GDM1 (cell line): ENCODE measurements at places on chromosomes 1 and 21.

- peak; percentile 38 for DNase-seq
Observed at GRCh38 chr1:28510273-28510969, 4.6 kb downstream of the RCC1 start.

- DNase-seq = no peak
Observed at GRCh38 chr1:71492298-71493041, 411.6 kb upstream of the ZRANB2 start.

GRCh38 chr21:41349619-41350390, 12.0 kb upstream of the MX2 start:
- DNase-seq = no peak

DNA sequence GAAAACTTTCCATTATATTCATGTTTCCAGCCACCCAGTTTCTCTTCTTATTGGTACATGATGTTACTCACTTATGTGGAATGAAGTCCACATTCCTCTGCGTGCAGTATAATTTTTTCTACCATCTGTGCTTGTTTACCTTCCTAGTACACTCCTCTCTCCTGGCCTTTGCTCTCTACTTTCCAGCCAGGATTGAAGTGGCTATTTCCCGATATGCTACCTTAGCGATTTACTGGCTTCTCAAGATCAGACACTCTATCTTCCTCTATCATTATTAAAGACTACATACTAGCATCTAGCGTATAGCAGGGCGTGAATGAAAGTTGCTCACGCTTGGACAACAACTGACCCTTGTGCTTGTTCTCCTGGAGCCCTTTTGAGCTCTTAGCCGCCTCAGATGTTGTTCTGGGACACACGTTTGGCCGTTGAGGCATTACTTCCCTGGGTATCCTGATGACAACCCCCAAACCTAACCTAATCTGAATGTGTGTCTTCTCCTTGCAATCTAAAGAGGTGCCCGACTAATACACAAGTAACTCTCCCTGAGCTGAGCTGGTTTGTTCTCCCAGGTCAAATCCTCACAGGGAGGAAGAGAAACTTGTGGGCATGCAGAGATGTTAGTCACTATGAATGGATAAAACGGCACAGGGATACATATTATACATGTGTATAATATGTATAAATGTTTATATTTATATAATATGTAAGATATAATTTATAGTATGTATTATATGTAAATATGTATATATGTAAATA, 13.4 kb upstream of the MTARC2 start:
- no peak for DNase-seq

GRCh38 chr1:112937495-112937894, 18.5 kb downstream of the SLC16A1 start:
- DNase-seq = no peak

- no peak for DNase-seq
Observed at GRCh38 chr1:12525311-12526181, 92.5 kb downstream of the DHRS3 start.

DNA sequence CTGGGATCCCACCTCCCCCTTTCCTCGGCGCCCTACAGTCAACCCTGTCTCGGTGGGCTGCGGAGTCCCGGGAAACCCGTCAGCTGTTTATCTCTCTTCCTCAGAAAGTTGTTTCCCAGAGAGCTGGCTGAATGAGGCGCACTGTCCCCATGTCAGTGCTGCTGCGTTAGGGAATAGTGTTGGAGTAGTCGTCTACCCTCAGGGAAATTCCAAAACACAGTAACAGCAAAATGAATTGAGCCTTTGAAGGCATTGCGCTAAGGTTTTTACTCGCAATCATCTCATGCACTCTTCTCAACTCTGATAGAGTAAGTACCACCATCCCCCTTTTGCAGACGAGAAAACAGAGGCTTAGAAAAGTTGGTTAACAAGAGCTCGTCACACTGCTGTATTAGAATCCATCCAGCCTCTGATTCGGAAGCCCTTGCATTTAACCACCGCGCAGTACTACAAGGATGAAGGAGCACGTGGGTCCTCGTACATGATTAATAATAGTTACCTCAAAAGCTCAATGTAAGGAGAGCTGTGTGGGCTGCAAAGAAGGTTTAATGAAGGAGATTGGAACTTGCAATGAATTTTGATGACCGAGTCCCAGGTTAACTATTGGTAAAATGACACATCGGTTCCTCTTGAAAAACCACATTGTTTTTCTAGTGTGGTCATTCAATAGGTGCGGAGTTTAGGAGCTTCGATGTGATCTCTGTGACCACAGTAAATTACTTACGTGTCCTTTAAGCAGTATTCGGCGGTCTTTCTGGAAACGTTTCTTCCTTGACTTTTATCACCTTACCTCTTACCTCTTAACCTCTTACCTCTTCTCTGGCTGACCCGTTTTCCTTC, 788 bp upstream of the EDEM3 start:
- no peak for DNase-seq

GRCh38 chr1:172405912-172406311, 14.6 kb upstream of the C1orf105 start:
- no peak for DNase-seq

DNA sequence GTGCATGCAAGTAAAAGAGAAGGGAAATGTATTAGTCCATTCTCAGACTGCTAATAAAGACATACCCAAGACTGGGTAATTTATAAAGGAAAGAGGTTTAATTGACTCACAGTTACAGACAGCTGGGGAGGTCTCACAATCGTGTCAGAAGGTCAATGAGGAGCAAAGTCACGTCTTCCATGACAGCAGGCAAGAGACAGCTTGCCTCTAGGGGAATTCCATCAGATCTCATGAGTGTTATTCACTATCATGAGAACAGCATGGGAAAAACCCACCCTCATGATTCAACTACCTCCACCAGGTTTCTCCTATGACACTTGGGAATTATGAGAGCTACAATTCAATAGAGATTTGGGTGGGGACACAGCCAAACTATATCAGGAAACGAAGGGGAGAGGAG, 8.1 kb downstream of the KRTAP21-3 start:
- no peak for DNase-seq

DNA sequence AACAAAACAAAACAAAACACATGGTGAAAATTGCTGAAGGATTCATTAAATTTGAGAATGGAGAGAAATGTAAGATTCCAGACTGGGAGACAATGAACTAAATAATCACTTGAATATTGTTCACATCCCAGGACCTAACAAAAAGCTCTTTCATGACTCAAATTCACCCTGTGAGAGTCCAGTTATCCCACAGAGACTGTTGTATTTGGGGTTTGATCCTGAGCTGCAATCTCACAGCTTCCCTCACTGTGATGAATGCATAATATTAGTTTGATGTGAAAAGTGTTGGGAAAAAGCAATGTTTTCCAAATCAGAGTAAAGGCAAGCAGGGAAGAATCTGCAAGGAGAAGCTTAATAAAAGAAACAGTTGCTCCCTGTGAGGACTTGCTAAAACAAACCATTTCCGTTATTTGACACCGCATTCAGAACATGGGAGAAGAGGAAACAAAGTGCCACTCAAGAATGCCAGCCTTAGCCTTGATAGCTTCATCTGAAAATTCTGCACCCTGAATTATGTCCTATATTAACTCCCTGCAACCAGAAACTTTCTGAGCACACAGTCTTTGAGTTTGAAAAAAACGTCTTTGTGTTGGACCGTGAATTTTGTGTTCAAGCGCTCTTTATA, 208.8 kb downstream of the DAB1 start:
- no peak for DNase-seq

- no peak for DNase-seq
Observed at GRCh38 chr1:151976015-151976343, 17.7 kb downstream of the S100A10 start.

DNA sequence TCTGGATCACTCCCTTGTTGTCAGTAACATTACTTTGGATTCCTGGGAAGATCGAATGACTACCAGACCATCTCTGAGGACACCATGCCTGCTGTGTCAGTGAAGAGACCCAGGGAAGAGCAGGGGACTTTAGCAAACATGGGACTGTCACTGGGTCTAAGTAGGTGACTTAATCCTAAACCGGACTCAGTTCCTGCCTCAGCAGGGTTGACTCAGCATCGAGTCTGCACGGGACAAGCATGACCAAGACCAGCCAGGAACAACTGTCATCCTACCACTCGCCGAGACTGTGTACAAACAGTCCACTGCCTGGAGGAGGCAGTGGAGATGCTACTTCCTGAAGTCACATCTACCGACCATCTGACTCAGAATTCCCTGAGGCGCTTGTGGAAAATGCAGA, 53.2 kb upstream of the RAB4A start:
- DNase-seq = no peak

GRCh38 chr1:198918920-198919319, 280.1 kb downstream of the PTPRC start:
- DNase-seq = no peak

DNA sequence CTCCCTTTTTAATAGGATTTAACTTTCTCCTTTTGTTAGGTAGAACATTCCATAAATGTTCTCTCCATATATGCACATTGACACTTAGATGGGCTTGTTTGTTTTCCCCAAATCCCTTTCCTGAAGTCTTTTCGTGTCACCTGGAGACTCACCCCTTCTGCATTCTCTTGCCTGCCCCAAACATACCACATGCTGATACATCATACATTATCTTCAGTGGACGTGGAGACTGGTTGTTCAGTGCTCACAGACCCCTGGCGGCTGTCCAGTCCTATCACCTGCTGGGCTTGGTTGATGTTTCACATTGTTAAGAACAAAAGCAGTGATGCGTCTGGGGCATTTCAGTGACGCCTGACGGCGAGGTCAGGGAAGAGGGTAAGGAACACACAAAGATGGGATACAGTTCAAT, 22.2 kb downstream of the FMOD start:
- no peak for DNase-seq

GRCh38 chr1:225911191-225912130, 12.6 kb downstream of the PYCR2 start:
- no peak for DNase-seq

DNA sequence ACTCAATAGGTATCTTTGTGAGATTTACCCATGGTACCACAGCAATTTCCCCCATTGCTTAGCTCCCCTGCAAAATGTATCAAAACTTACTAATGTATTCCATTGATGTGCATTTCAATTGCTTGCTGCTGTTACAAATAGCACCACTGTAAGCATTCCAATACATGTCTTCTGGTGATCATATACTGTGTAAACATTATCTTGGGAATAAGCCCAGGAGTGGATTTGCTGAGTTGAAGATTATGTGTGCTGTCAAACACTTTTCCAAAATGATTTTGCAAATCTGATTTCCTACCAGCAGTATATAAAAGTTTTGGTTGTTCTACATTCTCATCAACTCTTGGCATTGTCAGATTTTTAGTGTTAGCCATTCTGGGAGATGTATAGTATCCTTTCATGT, 141.0 kb upstream of the KCTD3 start:
- DNase-seq = no peak

GRCh38 chr1:30751830-30752650, 5.5 kb downstream of the LAPTM5 start:
- no peak for DNase-seq

GRCh38 chr1:214793708-214794107, 190.7 kb downstream of the CENPF start:
- no peak for DNase-seq

DNA sequence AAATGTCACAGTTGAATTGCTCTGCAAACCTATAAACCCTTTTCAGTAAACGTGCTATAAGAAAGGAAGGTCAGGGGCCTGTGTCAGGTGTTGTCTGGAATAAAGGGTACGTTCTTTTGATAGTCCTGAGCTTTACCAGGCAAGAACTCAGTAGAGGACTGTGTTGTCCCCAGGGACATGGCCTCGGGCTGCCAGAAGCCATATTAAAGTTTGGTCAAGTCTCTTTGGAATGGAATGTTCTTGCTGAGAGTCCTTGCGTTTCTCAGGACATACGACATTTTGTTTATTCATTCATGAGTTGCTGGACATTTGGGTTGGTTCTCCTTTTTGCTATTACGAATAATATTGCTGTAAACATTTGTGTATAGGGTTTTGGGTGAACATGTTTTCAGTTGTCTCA, 16.8 kb downstream of the VPS13D start:
- DNase-seq = no peak

DNA sequence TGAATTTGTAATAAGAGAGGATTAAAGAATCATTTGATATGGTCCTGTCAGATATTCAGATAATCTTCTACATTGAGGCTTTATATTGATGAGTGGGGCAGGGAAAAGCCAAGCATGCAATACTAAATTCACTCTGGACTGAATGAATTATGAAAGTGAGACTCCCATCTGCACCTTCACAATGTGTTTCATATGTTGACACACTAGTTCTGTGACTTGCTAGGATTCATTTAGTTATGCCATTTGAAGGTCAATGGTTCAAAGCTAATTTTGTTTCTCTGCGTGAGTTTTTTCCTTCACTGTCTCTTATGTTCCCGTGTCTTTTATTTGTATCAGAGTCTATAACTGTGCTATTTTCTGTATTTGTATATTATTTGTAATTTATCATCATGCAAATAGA, 1332.5 kb downstream of the KCNT2 start:
- no peak for DNase-seq

DNA sequence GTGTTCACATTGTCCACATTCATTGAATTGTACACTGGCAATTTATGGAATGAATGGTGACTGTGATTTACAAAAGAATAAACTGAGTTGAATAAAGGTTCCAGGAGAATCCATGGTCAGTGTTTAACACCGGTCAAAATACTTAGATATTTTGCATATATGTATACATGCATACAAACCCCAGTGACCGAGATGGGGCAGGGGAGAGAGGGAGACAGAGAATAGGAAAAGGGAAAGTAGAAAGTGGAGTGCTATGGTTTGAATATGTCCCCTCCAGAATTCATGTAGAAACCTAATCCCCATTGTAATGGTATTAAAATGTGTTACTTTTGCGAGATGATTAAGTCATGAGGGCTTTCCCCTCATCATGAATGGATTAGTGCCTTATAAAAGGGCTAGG, 154.4 kb downstream of the TTLL7 start:
- DNase-seq = no peak

DNA sequence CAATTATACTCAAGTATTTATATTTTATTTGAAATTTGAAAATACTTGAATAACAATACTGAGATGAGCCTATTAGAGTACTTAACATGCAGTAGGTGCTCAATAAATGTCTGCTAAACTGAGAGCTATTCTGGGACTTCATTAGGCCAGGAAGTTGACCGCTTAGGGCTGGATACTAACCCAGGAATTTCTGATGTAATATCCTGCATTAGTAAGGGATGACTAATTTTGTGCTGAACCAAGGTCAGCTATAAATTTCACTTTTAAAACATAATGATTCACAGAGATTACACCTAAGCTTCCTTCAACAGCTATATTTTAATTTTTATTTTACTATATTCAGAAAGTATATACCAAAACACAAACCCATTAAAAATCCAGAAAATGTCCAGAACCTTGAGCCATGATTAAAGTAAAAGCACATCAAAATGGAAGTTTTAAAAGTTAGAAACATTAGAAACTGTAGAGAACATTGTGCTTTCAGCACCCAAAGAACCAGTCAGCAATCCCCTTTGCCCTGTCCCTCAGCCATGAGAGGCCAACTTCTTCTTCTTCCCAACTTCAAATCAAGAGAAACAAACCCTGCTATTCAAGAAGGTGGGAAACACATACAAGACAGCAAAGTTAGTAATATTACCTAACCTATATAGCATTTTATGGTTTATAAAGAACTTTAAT, 35.4 kb downstream of the WNT2B start:
- no peak for DNase-seq

- DNase-seq = no peak
Observed at GRCh38 chr1:113124366-113124765, 51.4 kb downstream of the LRIG2 start.

GRCh38 chr1:48697066-48697707, 79.5 kb downstream of the BEND5 start:
- DNase-seq = peak; percentile 9

- no peak for DNase-seq
Observed at GRCh38 chr1:236394879-236395229, 768 bp downstream of the EDARADD start.
